ENCODE measurements at places on chromosomes 6 and 20.
A peak's percentile ranks its signal among the peaks of the same experiment; 100 is the strongest.

- no peak for DNase-seq
Measured at GRCh38 chr20:24662322-24662721, 192.9 kb downstream of the SYNDIG1 start.

DNA sequence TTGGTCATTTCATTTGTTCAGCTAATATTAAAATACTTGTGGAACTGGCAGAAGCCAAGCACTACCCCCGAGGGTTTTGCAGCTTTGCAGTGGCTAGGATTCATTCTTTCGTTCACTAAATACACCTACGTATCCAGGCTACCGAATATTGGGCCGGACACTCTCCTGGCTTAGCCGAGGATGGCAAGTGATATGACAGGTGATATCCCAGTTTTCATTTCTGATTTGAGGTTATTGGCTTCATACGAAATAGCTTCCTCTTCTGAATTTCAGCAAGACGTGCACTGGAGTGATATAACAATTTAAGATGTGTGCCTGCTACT lies 536 bp upstream of the MTFR2 start:
- DNase-seq: no peak

DNA sequence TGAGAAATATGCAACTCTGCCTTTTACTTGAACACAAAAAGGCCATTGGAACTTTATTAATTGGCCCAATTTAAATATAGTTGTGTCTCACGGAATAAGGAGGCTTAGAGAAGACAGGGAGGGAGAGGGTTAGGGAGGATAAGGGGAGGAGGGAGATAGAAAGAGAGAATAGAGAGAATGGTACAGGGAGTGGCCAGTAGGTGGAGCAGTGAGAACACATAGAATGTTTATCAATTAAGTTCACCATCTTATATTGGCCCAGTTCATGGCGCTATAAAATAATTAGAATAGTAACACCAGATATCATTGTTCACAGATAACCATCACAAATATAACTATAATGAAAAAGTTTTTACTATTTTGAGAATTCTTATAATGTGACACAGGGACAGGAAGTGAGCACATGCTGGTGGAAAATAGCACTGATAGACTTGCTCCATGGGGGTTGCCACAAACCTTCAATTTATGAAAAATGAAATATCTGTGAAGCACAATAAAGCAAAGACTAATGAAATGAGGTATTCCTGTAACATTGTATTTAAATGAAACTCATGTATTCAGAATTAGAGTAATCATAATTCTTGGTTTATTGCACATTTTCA lies 374.1 kb upstream of the MANEA start:
- no peak for DNase-seq

- no peak for DNase-seq
Measured at GRCh38 chr6:36515844-36516243, 31.4 kb downstream of the STK38 start.

GRCh38 chr20:18748987-18749386 lies 64.6 kb upstream of the SCP2D1 start:
- no peak for DNase-seq

DNA sequence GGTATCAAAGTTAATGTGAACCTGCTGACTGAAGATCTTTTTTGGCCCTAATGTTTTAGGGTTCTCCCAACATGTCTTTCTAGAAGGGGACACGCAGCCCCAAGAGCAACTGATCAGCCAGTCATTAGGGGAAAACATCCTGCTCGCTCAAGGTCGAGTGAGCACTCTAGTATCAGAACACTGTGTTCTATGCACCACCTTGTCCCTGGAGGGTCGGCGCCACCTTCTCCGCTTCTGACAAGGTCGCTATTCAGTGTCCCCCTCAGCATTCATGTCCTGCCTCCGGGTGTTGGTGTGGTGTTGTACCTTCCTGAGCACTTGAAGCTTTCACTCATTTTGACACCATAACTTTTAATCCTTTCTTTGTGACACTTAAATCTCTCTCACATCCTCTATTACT lies 331.2 kb upstream of the KCNQ5 start:
- DNase-seq: no peak

DNA sequence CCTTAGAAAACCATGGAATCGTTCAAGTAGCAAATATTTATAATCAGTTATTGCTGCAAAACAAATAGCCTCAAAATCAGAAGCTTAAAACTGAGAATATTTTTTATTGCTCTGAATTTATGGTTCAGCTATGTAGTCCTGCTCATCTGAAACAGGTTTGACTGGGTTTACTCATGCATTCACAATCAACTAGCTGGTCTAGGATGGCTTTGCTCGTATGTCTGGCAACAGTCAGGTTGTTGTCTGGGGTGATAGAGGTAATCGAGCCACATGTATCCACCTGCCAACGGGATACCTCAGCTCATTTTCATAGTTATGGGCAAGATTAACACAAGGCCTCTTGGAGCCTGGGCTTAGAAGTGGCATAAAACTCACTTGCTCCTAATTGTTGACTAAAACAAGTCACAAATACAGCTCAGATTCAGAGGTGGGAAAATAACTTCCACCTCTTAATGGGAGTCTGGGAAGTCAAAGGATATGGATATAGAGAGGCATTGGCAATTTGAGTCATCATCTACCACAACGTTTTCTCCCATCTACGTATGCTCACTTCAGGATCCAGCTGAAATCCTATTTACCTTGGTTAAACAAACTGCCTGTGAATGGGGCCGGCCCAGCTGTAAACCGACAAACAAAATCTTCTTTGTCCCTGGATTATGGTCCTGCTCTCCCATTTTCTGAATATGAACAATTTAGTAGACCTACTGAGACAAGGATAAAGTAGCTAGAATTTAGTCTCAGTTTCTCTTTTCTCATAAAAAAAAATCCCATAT lies 54.5 kb upstream of the TENT5A start:
- no peak for DNase-seq

DNA sequence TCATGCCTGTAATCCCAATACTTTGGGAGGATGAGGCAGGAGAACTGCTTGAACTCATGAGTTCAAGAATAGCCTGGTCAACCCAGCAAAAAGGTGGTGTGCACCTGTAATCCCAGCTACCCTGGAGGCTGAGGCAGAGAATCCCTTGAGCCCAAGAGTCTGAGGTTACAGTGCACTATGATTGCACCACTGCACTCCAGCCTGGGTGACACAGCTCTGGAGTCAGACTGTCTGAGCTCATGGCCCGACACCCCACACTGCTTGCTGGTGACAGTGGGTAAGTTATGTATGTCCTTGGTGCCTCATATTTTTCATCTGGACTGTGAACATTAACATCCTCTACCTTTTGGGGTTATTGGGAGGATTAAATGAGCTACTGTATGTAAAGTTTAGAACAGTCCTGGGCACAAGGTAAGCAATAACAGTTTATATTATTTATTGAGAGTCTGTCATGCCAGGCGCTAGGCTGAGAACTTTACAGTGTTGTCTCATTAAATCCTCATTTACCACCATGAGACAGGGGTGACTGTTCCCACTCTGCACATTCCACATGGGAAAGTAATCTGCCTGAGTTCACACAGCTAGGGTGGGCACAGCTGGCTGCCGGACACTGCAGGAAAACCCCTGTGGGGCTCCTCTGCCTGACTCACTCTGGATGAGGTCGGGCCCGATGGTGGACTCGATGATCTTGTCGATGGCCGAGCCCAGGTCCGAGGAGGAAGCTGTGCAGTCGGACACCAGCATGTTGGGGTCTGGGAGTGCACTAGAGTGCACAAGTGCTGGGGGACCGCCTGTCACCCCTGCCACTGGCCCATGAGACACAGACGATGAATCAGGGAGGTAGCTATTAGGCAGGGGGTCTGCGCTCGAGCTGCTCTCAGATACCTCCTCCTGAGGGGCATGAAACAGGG lies 2.9 kb downstream of the ZNF335 start:
- peak; percentile 72 for DNase-seq

DNA sequence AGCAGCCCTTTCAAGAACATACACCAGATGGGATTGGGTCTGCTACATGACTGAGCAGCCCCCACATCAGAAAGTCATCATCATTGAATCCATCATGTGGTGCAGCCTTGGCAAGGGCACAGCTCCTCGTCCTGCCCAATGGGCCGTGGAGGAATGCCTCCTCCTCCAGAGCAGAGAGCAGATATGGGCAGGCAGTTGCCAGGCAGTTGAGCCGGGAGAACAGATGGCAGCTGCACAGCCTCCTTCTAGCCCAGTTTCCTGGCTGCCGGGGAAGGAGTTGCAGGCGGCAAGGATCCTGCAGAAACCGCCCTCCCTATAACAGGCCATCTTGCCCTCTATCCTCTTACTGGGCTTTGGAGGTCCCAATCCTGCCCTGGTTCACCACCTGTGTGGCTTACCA lies 11.9 kb upstream of the ZFAND3 start:
- no peak for DNase-seq

DNA sequence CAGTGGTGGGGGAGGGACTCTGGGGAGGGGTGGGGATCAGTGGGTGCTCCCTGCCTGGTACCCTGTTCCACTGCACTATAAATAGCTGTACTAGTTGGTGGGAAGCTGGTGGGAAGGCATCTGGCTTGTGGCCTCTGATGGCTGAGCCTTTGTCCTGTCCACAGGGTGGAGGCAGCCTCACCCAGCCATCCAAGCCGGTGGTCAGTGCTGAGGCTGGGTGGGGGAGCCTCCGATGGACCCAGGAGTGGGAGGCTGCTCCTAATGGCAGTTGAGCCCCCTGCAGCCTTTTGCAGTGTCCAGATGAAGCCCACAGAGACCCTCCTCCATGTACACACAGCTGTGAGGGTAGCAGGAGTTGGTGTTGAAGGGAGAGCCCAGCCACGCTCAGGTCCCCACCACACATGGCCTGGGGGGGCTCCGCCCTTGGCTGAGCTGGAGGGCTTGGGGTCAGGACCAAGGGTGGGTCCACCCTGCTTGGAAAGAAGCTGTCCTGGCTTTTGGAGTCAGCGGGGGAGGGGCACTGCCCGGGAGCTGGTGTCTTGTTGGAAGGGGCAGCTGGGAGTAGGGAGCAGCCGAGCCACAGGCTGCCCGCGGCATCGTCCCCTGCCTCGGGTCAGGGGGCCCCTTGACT lies 2.5 kb downstream of the PPDPF start:
- no peak for DNase-seq

DNA sequence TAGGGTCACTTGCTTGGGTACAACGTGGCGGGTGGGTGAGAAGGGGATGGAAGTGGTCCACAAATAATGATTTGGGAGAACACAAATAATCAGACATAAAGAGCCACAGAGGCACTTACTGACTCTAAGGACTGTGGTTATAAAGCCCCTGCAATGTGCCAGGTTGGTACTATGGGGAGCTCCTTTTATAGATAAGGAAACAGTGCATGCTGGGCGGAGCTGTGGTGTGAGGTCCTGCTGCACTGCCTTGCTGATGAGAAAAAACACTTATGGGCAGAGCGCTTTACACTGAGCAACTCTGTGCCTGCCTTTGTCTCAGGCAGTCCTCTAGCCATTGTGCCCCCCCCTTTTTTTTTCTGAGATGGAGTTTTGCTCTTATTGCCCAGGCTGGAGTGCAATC lies 29.1 kb upstream of the SCRT2 start:
- DNase-seq: no peak

DNA sequence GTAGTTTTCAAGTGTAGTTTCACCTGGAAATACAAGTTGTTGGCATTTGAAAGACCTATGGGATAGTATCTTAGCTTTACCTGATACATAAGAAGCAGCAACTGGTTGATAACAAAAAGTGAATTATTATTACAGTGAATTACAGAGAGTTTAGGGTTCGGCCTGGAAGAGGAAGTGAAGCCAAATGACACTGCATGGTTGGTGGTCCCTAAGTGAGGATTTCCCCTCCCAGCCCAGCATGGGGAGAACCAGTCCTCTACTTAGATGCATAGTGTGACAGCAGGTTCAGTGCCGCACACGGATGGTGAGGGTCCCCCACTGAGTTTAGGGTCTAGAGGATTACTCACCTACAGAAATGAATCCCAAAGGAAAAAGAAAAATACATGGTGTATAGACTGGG lies 18.1 kb downstream of the HLA-DPB1 start:
- DNase-seq: no peak

- DNase-seq: no peak
Measured at GRCh38 chr6:83769413-83769812, 60.5 kb upstream of the SNAP91 start.

GRCh38 chr6:12958052-12958706 lies 241.6 kb downstream of the PHACTR1 start:
- peak; percentile 15 for DNase-seq

- peak; percentile 68 for DNase-seq
Measured at GRCh38 chr6:158819213-158819976, at the start of gene EZR. TSS of gene EZR (minus strand) at chr6:158819368. CDS start at chr6:158818093, 1,275 bp downstream.

- DNase-seq: no peak
Measured at GRCh38 chr20:64001607-64002011, 20.7 kb downstream of the PRPF6 start.

DNA sequence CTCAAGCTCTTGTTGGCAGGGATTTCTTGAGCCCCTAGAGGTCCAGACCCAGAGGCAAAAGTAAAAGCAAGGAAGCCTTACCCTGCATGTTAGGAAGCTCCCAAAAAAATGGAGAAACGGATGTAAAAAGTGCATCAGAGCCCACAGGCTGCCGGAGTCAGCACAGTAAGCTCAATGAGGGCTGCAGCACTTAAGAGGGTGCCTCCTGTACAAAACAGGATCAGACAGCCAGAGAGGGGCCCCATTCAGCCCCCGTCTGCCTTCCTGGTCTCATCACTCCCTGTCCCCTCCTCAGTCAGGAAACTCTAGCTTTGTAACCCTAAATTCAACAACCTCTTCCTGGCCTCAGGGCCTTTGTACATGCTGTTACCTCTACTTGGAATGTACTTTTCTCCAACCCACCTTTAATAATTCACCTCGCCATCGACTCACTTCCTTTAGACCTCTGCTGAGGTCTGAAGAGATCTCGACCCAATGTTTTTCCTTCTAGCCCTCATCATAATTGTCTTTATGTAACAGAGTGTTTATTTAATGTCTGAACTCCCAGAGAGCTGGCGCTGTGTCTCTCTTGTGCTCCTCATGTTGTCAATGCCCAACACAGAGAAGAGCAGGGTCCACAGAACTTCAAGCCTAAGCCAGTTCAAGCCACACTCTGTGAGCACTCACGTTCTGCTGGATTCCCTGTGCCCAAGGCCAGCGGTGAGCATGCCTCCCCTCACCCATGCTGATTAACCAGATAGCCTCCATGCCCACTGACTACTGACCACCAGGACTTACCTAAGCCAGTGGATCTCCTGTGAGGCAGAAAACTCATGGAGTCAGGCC lies 2.8 kb upstream of the PLCG1 start:
- DNase-seq: no peak

- peak; percentile 44 for DNase-seq
Measured at GRCh38 chr6:52416629-52417151, 3.5 kb upstream of the EFHC1 start.

- no peak for DNase-seq
Measured at GRCh38 chr6:132811276-132811675, 3.1 kb upstream of the RPS12 start.

DNA sequence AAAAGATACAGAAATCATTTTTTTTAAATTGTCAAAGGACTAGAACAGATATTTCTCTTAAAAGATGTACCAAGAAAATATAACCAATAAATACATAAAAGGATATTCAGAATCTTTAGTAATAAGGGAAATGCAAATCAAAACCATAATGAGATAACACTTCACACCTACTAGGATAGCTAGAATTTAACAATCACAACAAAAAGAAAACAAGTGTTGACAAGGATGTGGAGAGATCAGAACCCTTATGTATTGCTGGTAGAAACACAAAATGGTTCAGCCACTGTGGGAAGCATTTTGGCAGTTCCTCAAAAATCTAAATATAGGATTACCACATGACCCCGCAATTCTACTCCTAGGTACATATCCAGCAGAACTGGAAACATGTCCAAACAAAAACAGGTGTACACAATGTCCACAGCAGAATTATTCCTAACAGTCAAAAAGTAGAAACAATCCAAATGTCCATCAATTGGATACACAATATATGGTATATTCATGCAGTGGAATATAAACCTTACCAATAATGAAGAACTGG lies 211.0 kb downstream of the LRFN2 start:
- no peak for DNase-seq
